Ecto neural progenitor cell (in vitro differentiated cells): ENCODE measurements at places on chromosomes 2 and 18.

DNA sequence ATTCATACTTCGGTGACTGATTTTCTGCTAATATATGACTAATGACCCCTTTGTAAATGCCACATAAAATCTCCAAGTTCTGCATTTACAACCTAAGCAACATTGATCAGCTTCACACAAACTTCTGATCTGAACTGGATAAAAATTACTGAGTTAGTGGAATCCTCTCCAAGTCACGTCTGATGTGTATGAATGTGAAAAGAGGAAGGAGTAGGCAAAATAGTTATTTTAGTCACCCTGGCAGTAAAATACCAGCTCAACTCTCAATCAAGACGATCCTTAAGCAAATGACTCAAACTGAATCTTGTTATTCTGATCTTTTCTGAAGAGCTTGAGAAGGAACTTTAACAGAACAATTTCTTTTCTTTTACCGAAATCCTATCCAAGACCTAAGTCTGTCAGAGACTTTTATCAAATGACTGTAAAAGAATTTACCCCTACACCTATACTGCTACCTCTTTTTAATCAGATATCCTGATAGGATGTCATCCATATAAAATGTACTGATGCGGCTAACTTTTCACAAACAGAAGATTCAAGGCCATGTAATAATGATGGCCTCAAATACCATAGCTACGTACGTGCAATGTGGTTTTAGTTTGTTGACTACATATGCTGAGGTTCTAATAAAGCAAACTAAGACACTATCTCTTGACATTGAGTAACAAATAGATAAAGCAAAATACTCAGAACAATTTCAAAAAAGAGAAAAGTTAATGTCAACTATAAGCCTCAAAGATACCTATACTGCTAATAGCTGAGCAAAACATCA, 23.7 kb downstream of the CUL3 start:
- DNase-seq, result no peak

GRCh38 chr2:10915731-10916276, 4.1 kb downstream of the KCNF1 start:
- DNase-seq, result peak; percentile 41

DNA sequence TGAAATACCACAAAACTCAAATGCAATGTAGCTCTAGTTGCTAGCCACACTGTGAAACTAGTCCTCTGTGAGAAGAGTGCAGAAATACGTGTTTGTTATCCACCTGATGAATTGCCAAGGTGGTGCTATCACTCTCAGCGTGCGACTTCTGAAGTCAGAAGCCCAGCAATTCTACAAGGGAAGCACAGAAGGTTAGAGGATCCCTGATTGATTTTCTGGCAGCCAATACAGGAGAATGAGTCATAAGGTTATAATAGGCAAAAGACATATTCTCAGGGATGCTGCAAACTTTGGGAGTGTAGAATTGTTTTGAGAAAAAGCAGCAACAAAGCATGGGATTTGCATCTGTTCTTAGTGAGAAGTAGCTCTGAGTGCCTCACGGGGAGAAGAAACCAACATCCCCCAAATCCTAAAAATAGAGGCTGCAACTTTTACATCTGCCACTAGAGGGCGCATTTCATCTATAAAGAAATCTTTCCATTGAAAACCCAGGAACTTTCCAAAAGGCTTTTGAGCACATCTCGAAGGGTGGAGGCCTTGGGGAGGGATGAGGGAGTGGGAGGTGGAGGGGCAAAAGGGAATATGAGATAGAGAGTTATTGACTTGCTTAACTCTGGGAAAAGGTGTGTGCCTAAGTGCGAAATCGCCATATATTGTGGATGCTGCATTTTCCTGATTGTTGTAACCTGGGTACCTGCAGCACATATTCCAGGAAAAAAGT, 78.0 kb downstream of the TMEM182 start:
- peak; percentile 64 for DNase-seq

DNA sequence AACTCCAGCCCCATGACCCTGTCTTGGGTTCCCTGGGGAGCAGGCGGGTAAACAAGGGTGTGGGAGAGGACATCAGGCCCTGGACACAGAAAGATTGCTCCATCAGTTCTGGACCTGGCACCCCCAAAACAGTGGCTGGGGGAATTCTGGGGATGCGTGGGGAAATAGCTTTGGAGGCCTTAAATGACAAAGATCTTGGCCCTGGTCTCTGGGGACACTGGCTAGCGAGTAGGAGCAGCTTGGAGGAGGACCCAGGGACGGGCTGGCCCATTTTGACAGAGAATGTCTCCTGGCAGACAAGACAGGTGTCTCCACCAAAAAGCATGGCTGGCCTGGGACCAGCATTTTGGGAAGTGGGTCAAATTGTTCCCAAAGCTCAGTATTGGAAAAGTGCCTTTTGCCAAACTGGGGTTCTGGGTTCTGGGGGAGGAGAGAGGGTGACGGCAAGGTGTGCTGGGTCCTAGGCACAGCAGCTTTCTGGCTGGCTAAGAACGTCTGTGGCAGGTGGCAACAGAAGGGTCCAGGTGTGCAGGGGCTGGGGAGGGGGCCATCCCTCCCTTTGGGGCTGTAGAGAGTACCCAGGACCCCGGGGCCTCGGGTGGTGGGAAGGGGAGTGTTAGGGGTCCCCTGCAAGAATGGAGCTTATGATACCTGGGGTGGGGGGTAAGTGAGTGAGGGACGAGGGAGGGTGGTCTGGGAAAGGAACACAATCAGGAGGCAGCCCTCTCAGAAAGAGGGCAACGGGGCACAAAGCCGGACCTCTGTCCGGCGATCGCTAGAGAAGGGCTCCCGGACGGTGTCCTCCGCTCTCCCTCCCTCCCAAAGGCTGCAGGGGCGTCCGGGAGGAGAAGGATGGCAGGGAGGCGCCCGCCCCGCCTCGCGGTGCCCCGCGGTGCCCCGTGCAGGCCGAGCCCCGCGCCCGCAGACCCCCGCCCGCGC, 556 bp downstream of the CYRIA start:
- DNase-seq, result no peak

- DNase-seq, result no peak
Observed at GRCh38 chr2:148640767-148641166, 3.8 kb upstream of the EPC2 start.
